Activated T-cell treated with anti-CD3 and anti-CD28 coated beads, Interleukin-2, amount 50 U/mL, for 72 hours (primary cell): ENCODE measurements at places on chromosomes 7 and 10.

- no peak for DNase-seq
Observed at GRCh38 chr7:5508698-5509097, 85.1 kb upstream of the TNRC18 start.

GRCh38 chr7:148468700-148469098 lies 121.9 kb upstream of the C7orf33 start:
- no peak for DNase-seq

- no peak for DNase-seq
Observed at GRCh38 chr10:33098951-33099663, 141.1 kb upstream of the ITGB1 start.

DNA sequence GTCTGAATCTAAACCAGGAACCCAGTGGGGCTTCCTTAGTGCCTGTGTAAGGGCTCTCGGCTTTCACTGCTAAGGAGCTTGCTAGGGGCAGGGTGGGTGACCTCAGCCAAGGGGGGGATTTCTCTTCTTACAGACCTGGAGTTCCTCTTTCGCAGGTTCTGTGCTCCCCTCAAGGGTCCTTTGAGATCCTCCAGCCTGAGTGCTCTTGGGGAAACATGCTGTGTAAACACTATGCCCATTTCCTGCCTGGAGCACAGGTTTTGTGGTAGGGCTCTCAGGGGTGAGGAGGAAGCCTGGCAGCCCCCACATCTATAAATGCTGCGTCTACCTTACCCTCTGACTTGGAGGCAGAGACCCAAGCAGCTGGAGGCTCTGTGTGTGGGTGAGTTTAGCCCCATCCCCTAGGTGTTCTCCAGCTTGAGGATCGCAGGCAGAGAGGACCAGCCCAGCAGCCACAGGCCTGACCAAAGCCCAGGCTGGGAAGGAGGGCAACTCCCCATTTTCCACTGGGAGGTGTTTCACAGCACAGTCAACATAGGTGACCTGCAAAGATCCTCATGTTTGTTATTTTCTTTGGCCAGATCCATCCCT lies at the start of gene SFTPA1:
Gene SFTPA1 (plus strand): TSS at position 339 of the 591 bp plus-strand sequence. CDS start 887 bp downstream, outside the sequence.
- DNase-seq, result no peak

DNA sequence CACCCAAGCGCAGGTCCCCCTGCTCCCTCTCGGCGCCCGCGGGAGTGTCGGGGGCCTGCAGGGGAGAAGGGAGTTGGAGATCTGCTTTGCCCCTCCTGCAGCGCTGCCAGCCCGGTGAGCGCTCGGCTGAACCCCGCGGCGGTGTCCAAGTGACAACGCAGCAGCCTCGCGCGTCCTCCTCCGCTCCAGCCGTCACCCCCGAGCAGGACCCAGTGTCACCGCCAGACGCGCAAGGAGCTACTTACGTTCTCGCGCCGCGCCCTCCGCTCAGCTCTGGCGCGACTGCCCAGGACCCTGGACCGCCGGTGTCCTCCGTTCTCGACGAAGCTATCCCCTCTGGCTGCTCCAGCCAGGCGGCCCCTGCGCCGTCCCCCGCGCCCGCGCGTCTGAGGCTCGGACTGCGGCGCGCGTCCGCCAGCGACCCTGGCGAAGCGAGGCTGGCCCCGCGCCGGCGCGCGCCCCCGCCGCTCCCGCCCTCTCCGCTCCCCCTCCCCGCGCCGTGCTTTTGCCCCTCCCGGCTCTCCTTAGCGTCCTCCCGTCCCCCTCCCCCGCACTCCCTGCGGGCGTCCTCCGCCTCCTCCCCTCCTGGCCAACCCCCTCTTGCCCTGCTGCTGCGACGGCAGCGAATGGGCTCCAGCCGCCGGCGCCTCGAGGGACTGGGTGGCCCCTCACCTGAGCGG lies at the start of gene NRCAM:
Gene NRCAM (minus strand): TSS at position 439 of the 680 bp plus-strand sequence. CDS start 216,372 bp downstream, outside the sequence.
- peak; percentile 67 for DNase-seq

DNA sequence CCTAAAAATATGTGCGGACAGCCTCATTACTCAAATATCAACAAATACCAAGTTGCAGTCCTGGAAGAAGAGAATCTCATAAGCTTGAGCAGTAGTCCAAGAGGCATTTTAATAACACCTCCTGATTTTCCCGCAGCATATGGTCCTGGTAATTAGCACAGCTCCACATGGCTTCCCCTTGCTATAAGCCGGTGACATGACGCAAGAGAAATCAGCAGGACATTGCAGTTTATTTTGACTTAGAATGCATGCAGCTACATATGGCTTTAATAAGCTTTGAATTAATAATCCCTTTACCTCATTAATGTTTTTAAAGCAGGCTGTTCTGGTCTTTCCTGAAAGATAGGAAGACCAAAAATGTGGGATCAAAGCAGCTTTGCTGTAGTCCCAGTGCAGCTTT lies 137.6 kb downstream of the RAMP3 start:
- DNase-seq, result no peak

GRCh38 chr7:132878204-132878919 lies 203.5 kb downstream of the CHCHD3 start:
- DNase-seq, result no peak

GRCh38 chr10:12358863-12359564 lies 9.7 kb downstream of the CAMK1D start:
- peak; percentile 39 for DNase-seq

- no peak for DNase-seq
Observed at GRCh38 chr7:140084142-140084655, 21.4 kb upstream of the PARP12 start.

GRCh38 chr7:17487343-17487742 lies 188.9 kb downstream of the AHR start:
- DNase-seq, result no peak

- no peak for DNase-seq
Observed at GRCh38 chr10:100889546-100889945, 23.2 kb upstream of the SLF2 start.

DNA sequence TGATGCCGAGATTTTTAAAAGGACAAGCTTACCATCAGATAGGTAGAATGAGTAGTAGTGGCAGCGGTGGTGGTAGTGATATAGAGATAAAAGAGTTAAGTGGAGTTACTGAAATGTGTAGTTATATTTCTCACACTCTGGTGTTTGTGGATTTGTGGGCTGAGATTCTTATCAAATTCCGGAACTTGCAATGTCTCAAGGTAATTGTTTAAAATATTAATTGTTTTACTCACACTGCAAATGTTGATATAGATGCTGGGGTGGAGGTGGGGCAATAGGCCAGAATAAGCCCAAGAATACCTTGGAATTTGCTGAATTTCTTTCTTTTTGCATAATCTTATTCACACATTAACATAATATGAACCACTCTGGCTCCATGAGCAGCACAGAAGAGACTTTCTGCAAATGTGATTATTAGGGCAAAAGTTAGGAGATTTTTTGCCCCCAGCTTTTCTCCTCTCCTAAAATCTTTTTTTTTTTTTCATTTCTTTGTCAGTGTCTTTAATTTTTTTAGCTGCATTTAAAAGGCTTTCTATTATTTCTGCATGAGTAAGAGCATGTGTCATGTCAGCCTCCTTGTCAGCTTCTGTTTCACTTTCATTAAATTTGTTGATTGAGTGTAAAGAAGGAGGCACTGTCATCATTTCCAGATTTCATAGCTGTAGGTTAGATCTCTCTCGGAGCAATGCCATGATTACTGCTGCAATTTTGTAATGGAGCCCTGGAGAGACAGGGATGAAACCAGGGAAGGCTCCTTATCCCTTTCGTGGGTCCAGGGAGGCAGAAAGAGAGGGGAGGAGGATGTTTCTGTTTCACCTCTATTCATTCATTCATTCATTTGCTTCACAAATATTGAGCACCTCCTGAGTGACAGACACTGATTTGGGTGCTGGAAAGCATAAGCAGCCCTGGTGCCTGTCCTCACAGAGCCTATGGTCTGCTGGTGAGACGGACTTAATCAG lies 13.1 kb upstream of the SGMS1 start:
- DNase-seq, result peak; percentile 60

- peak; percentile 13 for DNase-seq
Observed at GRCh38 chr7:115707258-115708012, 323.1 kb downstream of the TFEC start.

DNA sequence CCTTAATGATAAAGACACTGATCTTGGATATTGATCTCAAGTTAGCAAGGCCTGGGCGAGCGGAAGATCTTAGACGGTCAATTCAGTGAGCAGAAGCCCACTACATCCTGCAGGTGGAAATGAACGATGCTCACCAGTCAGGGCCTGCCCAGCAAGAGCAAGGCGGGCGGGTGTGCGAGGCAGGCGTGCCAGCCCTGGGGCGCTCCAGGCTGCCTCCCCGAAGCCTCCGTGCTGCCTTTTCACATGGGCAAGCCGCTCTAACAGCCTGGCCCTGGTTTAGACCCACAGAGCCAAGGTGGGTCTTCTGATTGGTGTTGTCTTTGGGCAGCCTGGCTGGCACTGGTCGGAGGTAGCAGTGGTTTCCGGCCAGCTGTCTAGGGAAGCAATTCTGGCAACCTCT lies 475.1 kb upstream of the FOXK1 start:
- no peak for DNase-seq

DNA sequence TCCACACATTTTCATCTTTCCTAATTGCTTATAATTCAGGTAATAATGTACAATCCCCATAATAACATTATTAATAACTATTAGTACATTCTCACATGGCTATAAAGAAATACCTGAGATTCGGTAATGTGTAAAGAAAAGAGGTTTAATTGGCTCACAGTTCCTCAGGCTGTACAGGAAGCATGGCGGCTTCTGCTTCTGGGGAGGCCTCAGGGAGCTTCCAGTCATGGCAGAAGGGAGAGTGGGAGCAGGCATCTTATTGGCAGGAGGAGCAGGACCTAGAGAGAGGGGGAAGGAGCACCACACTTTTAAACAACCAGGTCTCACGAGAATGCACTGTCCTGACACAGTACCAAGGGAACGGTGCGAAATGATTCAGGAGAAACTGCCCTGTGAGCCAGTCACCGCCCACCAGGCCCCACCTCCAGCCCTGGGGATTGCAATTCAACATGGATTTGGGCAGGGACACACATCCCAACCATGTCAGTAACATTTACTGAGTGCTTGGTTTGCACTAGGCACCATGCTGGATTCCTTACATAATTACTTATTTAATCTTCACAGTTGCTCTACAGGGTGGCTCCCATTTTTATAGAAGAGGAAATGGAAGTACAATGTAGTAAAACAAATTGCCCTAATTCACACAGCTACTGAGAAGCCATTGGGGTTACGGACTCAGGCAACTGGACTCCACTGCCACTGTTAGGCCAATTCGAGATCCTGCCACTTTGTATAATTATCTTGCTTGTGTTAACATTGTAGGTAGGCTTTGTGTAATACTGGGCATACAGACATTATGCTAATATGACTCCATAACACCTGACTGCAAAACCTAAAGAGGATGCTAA lies 8.7 kb upstream of the ESYT2 start:
- DNase-seq, result no peak

DNA sequence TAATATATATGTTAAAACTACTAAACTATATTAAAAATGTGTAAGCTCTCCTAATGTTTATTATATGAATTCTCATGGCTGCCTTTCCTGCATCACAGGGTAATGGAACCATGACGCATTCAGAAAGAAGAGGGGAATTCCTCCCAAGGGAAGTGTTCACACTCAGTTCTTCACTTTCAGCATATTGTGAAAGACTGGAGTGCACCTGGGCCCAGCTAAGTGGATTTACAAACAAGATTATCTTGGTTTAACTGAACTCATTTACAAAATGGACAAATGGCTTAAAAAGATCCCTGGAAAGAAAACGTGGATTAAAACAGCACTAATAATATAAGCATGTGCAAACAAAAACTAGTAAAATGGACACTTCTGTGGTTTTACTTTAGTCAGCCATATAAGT lies 149.8 kb downstream of the DOCK4 start:
- no peak for DNase-seq

DNA sequence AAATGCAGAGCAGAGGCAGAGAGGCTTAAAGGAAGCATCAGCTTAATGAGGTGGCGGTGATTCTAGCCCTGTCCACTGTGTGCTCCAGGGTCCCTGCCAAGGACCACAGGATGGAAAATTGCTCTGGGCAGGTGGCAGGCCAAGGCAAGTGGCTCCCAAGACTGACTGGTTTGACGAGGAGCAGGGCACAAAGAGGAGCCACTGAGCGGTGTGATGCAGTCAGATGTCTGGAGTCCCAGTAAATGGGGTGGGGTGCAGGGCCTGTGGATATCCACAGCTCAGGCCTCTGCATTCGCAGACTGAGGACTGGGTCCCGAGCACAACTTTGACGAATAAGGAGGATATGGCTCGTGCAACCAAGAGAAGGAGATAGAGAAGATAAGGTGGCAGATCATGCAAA lies 385.6 kb downstream of the PLXNA4 start:
- no peak for DNase-seq
